ENCODE measurements at places on chromosomes 11 and 22. TPM values are rescaled to one million over a fixed set of nuclear protein-coding genes. Genes with fewer than 3 reads are reported as not detected.

- ATAC-seq, result no peak
These were observed 811.1 kb upstream of the RAG2 start for GRCh38 chr11:37409124-37409523.

DNA sequence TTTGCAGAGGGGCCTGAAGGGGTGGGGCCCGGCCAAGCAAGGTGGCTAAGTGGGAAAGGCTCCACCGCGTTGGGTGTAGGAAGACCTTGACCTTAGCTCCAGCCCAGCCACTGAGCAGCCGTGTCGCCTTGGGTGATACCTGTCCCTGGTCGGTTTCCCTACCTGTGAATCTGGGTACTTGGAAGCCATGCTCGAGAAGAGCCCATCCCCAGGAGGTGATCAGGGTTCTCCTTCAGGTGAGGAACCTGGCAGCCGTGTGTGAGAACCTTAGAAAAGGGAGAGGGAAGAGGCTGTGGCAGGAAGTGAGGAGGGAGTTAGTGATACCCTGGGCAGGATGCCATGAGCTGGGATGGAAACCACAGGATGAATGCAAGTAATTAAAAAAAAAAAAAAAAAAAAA lies 21.6 kb downstream of the PPARA start:
- peak; percentile 30 for ATAC-seq

GRCh38 chr11:92775003-92775676 lies 194.3 kb upstream of the MTNR1B start:
- no peak for ATAC-seq

DNA sequence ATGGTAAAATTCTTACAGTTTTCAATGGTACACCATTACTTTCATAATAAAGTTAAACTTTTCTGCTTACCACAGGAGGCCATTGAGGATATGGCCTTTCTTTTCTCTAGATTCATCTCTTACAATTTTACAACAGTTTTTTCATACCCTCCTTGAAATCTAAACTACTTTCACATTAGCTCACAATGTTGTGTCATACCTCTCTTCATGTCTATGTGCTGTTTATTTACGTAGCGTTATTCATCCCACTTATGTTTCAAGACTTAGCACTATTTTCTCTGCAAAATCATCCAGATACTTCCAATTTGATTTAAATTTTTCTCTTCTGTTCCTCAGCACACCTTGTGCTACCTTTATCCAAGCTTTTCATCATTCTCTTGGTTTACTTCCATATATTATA lies 123.3 kb downstream of the METTL15 start:
- no peak for ATAC-seq

The ART1 gene
- not detected for total RNA-seq

DNA sequence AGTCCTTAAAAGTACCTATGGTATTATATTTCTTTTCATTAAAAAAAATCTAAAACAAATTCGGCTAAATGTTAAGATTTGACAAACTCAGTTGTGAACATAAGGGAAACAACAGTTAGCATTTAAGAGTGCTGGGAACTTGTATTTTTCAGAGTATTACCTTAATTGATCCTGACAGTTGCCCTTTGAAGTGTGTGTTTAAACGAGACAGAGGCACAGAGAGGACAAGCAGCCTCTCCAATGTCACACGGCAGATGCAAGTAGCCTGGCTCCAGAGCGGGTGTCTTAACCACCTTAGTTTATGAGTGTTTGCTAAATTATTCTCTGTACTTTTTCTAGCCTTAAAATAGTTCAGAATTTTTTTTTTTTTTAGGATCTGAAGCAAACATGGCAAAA lies 80.9 kb downstream of the TIMP3 start:
- ATAC-seq, result no peak

DNA sequence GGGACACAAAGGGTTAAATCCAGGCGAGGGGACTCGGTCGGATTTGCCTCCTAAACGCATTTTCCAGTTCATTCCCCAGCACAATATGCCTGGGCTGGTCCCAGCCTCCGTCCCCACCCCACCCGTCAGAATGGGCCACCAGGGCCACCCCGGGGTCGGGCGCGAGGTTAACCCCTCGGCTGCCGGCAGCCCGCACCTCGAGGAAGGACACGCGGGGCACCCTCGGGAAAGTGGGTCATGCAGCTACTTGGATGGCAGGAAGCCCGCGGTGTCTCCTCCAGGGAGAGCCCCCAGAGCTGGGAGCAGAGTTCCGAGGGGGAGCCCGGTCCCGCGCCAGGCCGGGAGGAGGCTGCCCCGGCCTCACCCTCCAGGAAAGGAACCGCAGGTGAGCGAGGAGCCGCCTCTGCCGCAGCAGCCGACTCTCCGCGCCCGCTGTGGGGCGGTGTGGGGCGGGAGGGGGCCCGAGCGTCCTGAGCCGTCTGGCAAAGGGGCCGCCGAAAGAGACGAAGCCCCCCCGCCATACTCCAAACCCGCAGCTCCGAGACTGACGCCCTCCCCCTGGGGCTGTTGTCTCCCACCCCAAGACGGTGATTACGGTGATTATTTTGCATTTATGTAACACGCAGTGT lies 1.4 kb downstream of the NECTIN1 start:
- no peak for ATAC-seq

- ATAC-seq, result no peak
These were observed 37.1 kb upstream of the CCDC89 start for GRCh38 chr11:85723088-85723487.

DNA sequence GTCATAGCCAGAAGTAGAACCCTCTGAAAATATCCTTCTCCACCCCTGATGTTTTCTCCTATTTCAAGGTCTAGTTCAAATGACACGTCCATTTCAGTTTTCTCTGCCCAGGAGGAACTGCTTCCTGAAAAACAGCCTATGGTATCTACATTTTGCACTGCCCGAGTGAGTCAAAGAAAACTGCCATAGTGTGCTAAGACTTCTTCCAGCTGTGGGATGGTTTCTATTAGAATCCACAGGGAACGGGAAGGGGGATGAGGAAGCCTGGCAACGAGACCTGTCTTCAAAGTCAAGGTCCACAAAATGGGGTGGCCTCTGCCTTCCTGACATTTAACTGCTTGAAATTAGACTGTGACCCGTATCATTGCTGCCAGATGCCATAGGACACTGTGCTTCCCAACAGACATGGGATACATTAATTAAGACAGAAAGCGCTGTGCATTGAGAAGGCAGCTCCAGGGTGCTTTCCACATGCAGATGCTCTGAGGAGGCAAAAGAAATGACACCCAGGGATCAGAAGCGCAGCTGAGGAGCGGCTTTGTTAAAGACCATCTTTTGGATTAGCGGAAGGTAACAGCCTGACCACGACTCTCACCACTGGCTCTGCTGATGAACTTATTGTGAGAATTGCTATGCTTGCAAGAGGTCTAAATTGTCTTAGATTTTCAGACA lies 39.4 kb upstream of the NUP50 start:
- ATAC-seq, result no peak

DNA sequence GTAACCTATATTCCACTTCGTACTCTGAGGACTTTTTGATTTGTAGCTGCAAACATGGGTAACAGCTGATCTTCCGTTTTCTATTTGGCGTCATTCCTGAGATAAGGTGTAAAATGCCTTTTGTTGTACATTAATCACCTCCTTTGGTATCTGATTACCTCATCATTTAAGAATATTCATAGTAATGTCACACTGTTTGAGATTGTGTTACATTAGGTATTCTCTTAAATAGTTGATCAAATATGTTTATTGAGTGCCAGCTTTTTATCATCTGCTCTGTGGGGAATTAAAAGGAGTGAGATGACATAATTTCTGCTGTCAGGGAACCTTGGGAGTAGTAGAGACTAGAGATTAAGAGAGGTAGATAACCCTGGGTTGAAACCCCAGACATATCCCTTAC lies 5.9 kb downstream of the NCAM1 start:
- ATAC-seq, result no peak

DNA sequence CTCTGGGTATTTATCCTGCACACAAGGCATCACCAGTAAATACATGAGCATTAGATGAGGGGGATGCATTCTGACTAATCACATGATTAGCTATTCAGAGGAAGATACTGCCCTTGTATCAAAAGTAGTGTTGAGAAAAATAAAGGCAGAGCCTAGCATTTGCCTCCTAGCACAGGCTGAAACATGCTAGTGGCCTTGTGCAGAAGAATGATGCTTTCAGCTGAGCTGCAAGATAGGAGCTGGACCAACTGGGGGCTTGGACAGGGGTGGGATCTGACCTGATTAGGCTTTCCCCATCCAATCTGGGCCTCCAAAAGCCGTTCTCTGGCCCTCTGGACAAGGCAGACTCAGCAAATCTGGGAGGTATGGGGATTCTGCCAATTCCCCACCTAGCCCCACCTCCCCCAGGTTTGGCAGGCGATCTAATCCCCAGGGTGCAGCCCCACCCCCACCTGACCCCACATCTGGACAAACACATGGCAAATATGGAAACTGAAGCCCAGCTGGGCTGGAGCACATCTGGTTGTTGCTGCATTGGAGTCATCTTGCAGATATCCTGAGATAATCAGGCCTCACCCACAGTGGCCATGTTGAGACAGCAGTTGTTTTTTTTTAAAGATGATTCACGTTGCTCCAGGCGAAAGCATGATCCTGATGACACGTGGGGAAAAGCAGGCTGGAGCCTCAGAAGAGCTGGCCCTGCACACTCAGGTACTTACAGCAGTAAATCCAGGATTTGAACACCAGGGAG lies 4.4 kb upstream of the MISFA start:
- peak; percentile 91 for ATAC-seq

- no peak for ATAC-seq
These were observed 18.6 kb upstream of the CD5 start for GRCh38 chr11:61083601-61084147.

- ATAC-seq, result no peak
These were observed 388.2 kb downstream of the TMEM135 start for GRCh38 chr11:87425943-87426342.

The HIC2 gene
- 2.1 TPM for total RNA-seq

The LRRC32 gene
- total RNA-seq, result 9.0 TPM

GRCh38 chr11:58058276-58059006 lies 27.7 kb downstream of the OR6Q1 start:
- ATAC-seq, result no peak

The LRRN4CL gene
- total RNA-seq, result 1.1 TPM

The CDKN1C gene
- 3.5 TPM for total RNA-seq

- ATAC-seq, result no peak
These were observed 174.3 kb upstream of the FAT3 start for GRCh38 chr11:92050305-92050704.

The RAB39A gene
- not detected for total RNA-seq

- ATAC-seq, result peak; percentile 54
These were observed 16.6 kb downstream of the CAPRIN1 start for GRCh38 chr11:34068111-34068510.

GRCh38 chr22:24496661-24497060 lies 1.5 kb downstream of the UPB1 start:
- no peak for ATAC-seq

GRCh38 chr11:116989184-116989583 lies 109.0 kb downstream of the SIK3 start:
- ATAC-seq, result no peak

DNA sequence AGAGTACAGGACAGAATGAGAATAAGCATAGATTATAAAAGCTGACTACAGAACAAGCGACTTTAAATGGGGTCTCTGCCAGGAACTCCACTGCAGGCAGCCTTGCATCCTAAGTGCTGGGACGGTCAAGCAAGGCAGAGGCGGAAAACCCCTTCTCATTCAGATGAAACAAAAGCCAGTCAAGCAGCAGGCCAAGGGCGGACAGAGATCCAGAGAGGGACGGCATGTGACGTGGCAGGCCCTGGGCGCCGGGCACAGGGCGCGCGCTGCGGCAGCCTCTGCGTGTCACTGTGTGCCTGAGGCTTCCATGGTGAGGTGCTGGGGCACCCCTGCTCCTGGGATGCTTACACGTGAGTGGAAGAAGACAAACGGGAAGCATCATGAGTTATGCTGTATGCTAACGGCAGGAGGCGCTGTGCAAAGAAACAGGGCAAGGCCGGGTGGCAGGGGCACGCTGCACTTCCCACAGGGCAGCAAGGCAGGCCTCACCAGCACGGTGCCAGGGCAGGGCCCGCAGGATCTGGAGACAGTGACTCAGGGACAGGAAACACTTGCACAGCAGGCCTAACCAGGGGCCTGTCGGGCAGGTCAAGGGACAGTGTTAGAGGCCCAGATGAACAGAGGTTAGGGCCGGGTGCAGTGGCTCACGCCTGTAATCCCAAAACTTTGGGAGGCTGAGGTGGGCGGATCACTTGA lies 6.2 kb downstream of the TOLLIP start:
- ATAC-seq, result peak; percentile 87

The OR52A1 gene
- not detected for total RNA-seq

The OTOG gene
- total RNA-seq, result not detected

The CCDC116 gene
- total RNA-seq, result not detected

GRCh38 chr22:20619045-20619892 lies 111.9 kb downstream of the MED15 start:
- no peak for ATAC-seq

- no peak for ATAC-seq
These were observed 46.4 kb downstream of the GAB4 start for GRCh38 chr22:16961477-16962186.

The RAG2 gene
- total RNA-seq, result not detected

The APOL5 gene
- total RNA-seq, result not detected

- peak; percentile 20 for ATAC-seq
These were observed 774 bp upstream of the E2F8 start for GRCh38 chr11:19241260-19242178.

The ASRGL1 gene
- total RNA-seq, result 1.2 TPM

The SLC35F2 gene
- 14.7 TPM for total RNA-seq

DNA sequence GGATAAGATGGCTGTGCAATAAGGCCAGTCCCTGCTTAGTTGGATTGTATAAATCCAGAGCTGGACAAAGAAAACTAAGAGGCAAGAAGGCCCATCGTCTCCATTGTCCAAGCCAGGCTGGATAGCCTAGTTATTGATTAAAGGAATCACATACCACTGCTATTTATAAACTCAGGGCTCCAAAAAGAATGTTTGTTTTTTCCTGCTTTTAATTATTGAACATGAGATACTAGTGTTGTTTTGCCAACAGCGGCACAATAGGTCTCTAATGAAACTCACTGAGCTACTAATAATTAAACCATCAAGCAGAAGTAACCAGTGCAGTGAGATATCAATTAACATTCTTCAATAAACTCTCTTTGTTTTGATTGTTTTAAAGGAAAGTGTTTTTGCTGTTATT lies 259.7 kb downstream of the INSC start:
- no peak for ATAC-seq

DNA sequence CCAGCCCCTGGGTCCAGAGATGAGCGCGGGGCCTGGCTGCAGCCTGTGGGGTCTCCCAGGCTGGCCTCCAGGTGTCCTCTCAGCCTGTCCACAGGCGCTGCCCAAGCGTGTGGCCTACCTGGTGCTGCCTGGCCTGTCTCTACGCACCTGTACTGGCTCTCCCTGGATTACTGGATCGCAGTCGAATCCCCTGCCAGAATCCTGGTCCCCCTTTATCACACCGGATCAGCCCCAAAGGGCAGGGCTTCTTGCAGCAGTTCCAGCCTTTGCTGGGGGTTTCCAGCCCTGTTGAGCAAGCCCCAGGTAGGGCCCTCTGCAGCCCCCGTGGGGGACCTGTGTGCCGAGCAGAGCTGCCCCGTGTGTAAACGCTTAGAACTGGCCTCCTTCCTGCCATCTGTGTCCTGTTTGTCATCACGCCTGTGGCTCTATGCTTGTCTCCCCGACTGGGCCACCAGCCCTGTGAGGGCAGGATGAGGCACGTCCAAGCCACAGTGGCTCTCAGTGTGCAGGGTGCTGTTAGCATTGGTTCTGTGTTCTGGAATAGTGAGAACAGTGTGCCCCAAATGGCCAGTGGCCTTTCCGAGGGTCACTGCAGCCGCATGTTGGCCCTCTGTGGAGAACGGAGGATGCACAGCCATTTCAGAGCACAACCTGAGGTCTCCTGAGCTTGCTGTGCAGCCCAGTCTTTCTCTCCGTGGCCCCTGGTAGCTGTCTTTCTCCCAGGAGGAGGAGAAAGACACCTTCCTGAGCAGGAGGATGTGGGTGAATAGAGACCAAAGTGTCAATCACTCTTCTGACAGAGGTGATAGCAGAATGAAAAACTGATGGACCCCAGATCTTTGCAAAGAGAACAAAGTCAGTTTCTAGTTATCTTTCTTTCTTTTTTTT lies 13.9 kb upstream of the TXNRD2 start:
- peak; percentile 38 for ATAC-seq

Data from esophagus mucosa (tissue), 1 donor.